Activated CD4-positive, alpha-beta memory T cell treated with anti-CD3 and anti-CD28 coated beads for 36 hours (primary cell): ENCODE measurements at places on chromosomes 7 and 10.
A peak's percentile ranks its signal among the peaks of the same experiment; 100 is the strongest.

DNA sequence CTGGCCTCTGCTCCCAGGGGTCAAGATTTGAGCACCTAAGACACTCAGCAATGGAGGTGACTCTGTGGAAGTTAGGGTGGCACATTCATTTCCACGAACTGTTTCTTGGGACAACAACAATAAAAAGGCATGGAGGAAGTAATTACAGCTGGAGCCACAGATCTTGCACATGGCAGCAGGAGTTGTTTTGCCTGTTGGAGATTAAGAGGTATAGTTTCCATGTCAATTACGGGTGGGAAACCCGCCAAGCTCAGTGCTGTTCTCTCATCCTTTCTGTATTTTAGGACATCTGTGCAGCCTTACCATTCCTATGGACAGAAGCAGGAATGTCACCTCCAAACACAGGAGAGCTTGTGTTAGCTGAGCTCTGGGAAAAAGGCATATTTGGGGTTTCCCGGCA lies 201.2 kb downstream of the SNX10 start:
- no peak for DNase-seq

DNA sequence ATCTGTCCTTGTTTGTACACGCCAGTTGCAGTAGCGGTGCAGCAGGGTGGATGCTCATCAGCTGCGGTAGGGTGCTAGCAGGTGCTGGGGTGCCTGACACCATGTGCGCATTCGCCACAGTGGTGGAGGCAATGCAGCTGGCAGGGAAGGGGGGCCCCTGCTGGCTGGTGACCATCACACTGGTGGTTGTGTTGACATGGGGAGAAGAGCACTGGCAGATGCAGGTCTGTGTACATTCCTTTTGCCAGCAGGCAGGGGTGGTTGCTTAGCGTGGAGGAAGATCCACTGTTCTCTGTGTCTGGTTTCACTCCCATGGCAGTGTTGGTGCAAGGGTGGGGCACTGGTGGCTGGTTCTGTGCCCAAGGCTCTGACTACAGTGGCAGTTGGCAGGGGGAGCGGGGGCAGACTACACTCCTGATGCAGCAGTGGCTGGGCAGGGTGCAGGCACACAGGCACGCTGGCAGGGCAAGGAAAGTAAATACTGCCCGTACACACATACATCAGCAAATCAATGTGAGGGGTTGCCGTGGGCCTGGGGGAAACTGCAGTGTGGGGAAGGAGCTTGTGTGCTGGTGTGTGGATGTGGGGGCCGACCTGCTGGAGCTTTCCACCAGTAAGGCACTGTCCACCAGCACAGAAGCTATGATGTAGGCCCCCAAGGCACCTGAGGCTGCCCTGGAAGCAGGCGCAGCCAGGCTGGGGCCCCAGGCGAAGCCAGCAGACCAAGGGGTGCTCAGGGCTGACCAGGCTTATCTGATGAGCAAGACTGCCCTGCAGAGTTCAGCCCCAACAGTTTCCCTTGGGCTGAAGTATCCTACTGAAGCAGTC lies 87.2 kb upstream of the UNC5B start:
- DNase-seq: no peak

DNA sequence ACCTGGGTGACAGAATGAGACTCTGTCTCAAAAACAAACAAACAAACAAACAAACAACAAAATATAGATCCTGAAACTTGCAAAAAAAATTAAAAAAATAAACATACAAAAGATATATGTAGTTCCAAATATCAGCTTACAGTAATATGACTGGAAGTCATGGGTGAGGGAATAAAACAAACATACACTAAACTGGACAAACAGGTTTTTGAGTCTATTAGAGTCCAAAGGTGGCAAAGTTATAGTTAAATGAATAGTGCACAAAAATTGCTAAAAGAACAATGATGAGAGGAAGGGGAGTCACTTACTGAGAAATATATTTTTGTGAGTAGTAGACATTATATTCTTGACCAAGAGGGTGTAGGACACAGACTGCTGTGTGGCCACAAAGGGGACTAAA lies 16.7 kb upstream of the RSBN1L start:
- no peak for DNase-seq

- no peak for DNase-seq
These were observed 34.3 kb upstream of the ZNF32 start for GRCh38 chr10:43682956-43683355.

- peak; percentile 68 for DNase-seq
These were observed 35.9 kb upstream of the AP5Z1 start for GRCh38 chr7:4739528-4739992.

DNA sequence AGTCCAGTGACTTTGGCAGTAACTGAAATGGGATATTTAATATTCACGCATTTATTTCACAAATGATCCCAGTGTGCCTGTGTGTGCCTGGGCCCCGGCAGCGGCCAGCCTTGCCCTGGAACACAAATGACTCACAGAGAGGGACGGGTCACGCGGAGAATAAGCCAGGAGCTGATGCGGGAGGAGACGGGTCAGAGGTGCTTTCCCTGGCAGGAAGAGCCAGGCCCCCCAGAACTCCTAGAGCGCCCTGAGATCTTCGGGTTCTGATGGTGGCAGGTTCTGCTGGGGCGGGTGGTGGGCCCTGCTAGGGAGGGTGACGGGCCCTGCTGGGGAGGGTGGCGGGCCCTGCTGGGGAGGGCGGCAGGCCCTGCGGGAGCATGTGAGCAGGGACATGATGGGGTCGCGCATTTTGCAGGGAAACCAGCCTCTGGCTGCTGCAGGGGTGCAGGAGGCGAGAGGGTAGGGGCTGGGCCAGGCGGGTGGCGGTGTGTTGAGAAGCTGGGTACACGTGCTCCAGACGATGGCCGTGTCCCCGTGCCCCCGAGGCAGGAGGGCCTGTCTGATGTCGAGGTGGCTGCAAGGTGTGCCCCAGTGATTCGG lies 84.2 kb upstream of the DIP2C start:
- no peak for DNase-seq

GRCh38 chr7:35726654-35727053 lies 31.7 kb upstream of the HERPUD2 start:
- no peak for DNase-seq

DNA sequence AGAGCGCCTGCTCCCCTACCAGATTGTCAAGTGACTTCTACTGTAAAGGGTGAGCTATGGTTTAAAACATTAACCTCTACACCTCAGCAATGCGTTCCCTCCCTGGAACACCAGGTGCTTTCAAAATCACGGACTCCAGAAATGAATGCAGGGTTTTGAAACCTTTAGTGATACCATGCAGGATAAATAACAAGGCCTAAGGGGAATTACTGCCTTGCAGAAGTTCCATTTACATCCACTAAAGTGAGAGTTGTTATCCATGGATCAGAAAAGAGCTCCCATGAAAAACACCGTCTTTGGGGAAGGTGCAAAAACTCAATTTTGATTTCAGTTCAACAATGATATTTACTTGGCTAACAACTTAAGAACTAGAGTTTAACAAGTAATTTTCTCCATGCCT lies 4.0 kb downstream of the FZD8 start:
- no peak for DNase-seq

GRCh38 chr7:124728610-124729009 lies 37.0 kb downstream of the GPR37 start:
- DNase-seq: no peak

DNA sequence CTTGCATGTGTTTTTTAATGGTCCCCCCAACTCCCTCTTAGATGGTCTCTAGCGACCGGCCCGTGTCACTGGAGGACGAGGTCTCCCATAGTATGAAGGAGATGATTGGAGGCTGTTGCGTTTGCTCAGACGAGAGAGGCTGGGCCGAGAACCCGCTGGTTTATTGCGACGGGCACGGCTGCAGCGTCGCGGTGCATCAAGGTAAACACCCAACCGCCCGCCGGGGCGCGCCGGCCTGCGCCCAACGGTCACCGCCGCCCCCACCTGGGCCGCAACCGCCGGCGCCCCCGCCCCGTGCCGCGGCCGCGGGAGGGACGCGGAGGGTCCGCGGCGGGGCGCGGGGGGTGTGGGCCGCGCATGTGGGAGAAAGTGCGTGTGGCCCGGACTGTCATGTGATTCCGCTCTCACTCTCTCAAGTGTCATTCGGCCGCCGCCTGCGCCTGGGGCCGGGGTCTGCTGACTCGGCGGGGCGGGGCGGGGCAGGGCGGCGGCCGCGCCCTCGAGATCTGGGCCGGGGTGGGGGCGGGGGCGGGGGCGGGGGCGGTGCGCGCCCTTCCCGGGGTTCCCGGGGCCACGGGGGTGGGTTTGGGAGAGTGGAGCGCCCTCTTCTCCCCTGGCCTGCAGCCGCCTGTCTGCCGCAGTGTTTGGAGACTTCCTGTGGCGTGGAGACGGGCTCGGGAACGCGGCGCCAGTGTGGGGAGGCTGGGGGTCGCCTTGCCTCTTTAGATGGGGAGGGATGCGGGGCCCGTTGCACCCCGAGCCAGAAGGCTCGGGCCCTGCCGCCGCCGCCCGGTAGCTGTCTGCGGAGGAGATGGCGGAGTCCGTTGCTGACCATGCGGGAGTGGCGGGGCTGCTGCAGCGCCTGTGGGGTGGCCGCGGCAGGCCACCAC lies 817 bp downstream of the MLLT10 start:
- DNase-seq: peak; percentile 60

GRCh38 chr10:137031-137430 lies 1.8 kb downstream of the ZMYND11 start:
- peak; percentile 70 for DNase-seq

- DNase-seq: no peak
These were observed 1017.5 kb downstream of the SORCS1 start for GRCh38 chr10:106147021-106147420.

- no peak for DNase-seq
These were observed 24.6 kb upstream of the AKR1E2 start for GRCh38 chr10:4801405-4801804.

DNA sequence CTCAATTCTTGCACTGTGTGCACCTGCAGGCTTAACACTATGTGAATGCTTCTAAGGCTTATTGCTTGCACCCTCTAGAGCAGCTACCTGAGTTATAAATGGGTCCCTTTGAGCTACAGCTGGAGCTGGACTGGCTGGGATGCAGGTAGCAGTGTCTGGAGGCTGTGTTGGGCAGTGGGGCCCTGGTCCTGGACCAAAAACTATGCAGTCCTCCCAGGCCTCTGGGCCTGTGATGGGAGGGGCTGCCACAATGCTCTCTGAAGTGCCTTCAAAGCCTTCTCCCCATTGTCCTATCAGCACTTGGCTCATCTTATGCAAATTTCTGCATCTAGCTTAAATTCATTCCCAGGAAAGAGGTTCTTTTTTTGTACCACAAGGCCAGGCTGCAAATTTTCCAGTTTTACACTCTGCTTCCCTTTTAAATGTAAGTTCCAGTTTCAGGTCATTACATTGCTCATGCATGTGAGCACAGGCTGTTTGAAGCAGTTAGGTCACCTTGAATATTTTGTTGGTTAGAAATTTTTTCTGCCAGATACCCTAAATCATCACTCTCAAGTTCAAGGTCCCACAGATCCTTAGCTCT lies 26.0 kb downstream of the KBTBD2 start:
- DNase-seq: no peak

- no peak for DNase-seq
These were observed 32.1 kb downstream of the TRRAP start for GRCh38 chr7:98910427-98910826.

GRCh38 chr10:26790221-26790995 lies 70.3 kb downstream of the ABI1 start:
- no peak for DNase-seq

- no peak for DNase-seq
These were observed 76.4 kb downstream of the CALN1 start for GRCh38 chr7:72335561-72336381.

DNA sequence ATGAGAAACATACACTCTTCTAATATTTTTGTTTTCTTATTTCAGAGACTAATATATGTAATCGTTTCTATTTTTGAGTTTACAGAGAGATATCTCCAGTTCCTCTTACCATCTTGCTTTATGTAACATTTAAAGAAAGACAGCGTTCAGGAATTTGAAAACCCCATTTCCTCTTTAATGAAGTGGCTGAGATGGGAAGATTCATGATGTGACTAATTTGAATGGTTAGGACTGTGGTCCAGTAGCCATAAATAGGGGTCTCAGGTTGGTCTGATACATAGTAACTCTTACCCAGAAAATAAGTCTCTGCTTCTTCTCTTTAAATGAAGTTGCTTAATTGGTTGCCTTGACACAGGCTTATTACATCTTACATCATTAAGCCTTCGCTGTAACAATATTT lies 6.9 kb downstream of the KMT2E start:
- no peak for DNase-seq

- no peak for DNase-seq
These were observed 61.7 kb upstream of the NPTX2 start for GRCh38 chr7:98555403-98555802.

DNA sequence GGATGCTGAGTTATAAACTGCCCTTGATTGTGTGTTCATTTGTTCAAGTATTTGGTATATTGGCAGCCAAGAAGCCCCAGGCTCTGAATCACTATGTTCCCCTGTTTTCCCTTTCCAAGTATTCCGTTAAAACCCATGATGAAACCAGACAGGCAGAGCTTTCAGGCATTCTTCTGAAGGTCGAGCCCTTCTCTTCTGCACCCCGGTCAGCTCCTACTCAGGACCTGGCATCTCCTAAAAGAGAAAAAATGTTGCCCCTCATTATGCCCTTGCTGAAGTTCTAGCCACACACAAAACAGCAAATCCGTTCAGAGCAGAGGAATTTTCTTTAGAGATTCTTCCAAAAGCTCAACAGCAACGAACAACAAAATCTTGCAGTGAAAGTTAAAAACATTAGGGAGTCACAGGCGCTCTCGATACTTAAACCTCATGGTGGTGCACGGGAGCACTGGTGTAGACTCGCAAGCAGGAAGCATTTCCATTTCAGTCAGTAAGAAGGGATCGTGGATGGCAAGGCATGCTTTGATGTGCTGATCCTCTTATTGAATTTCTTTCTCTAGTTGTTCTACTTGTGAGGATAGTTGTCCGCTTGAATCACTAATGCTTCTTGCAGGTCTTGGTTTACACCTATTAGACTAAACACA lies 264.9 kb downstream of the SKIDA1 start:
- DNase-seq: no peak

GRCh38 chr7:66950763-66951162 lies 29.7 kb downstream of the TMEM248 start:
- no peak for DNase-seq

DNA sequence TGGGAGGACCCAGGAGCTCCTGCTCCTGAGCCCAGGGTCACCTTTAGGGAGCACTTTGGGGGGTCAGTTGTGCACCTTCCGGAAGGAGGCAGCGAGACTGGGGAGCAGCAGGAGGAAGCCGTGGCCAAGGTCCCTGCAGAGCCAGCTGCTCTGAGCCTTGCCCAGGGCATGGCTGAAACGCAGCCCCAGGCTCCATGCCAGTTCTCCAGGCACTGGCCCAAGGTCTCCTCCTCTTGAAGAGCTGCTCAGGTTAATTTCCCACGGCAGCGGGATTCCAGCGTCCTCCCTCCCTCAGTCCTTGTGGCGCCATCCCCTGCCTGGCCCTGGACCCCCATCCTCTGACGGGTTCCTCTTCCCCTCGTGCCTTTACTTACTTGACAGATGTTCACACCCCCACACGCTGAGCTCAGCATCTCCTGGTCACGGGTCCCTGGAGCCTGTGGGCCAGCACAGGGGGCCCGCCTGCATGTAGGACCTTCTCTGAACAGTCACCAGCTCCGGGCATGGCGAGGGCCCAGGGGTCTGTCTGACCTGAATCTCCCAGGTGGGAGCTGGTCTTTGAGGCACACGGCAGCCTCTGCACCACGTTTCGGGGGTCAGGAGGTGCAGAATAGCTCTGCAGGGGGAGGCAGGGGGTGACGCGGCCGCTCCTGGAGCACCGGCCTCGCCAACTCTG lies 16.7 kb upstream of the CFAP46 start:
- DNase-seq: no peak
